ENCODE measurements at places on chromosomes 2 and 18.

DNA sequence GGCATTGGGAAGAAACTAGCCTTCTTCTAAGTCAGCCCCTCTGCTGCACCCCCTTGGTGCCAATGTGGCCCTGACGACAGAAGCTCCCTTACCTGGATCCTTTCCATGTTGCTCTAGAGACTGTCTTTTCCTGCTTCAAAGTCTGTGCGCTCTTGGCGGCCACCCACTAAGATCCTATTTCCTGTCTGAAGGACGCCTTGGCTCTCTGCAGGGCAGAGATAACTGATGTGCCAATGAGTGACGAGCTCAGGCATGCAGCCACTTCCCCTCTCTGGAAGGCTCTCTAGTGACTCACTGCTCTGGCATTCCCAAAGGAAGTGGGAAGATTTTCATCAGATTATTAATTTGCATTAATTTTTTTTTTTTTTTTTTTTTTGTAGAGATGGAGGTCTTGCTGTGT, 273.5 kb downstream of the CDH20 start:
- peaks cover 31% of the 10 kb centered on the region for H3K4me1 ChIP-seq
- peak; percentile 7 for DNase-seq
- H3K27ac ChIP-seq = peak overlapping the region; percentile 68
- peak overlapping the region; percentile 66 for H3K4me3 ChIP-seq

DNA sequence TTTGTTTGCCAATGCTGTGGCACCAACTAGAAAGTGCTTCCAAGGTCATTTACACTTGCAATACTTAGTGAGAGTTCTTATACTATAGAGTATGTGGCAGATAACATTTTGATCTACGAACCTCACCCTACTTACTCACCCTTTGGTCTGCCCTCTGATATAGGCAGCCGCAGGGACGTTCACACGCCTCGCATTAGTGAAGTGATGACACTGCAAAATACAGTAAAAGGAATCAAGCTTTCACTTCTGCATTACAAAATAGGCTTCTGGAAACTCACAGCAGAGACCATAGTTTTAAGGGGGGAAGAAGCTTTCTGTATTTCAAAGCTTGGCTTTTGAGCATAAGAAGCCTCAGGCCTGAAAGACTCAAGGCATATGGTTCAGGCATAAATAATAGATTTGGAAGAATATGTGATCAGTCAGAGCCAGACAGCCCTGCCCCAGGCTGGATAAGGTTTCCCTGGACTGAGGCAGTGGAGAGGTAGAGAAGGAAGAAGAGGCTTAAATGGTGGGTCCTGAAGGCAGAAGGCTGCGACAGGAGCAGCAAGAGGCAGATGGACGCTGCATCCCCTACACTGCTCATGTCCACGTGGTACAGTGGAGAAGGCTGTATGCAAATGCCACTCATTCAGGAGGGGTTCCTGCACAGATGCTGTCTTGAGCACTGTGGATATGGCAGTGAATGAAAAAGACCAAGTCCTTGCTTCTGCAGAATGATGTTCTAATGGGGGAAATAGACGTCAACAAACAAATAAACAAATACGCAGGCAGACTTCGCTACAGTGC, 63.1 kb downstream of the FECH start:
- H3K4me3 ChIP-seq = no peak overlapping the region
- H3K27me3 ChIP-seq = no peaks in the 10 kb centered on the region
- H3K27ac ChIP-seq = no peak overlapping the region
- H3K4me1 ChIP-seq = no peaks in the 10 kb centered on the region
- H3K36me3 ChIP-seq = no peaks in the 10 kb centered on the region
- no peak for DNase-seq

- no peak overlapping the region for H3K4me3 ChIP-seq
- no peaks in the 10 kb centered on the region for H3K27me3 ChIP-seq
- H3K27ac ChIP-seq = no peak overlapping the region
- H3K4me1 ChIP-seq = peaks cover 22% of the 10 kb centered on the region
Measured at GRCh38 chr18:62880673-62881364, 165.5 kb downstream of the PHLPP1 start.

- no peak overlapping the region for H3K4me3 ChIP-seq
- H3K36me3 ChIP-seq = no peaks in the 10 kb centered on the region
- H3K4me1 ChIP-seq = no peaks in the 10 kb centered on the region
- H3K27ac ChIP-seq = no peak overlapping the region
- DNase-seq = no peak
- H3K27me3 ChIP-seq = no peaks in the 10 kb centered on the region
Measured at GRCh38 chr2:19643117-19643518, 258.7 kb downstream of the TTC32 start.

- no peak overlapping the region for H3K4me3 ChIP-seq
- H3K4me1 ChIP-seq = peaks cover 7% of the 10 kb centered on the region
- H3K27ac ChIP-seq = no peak overlapping the region
- no peak for DNase-seq
- no peaks in the 10 kb centered on the region for H3K27me3 ChIP-seq
Measured at GRCh38 chr2:55827855-55828254, 95.7 kb downstream of the EFEMP1 start.

GRCh38 chr2:233412405-233412804, 58.1 kb downstream of the DGKD start:
- DNase-seq = no peak
- peak overlapping the region; percentile 90 for H3K27ac ChIP-seq
- H3K4me3 ChIP-seq = no peak overlapping the region
- H3K4me1 ChIP-seq = peaks cover 40% of the 10 kb centered on the region
- no peaks in the 10 kb centered on the region for H3K27me3 ChIP-seq

- H3K27me3 ChIP-seq = no peaks in the 10 kb centered on the region
- no peaks in the 10 kb centered on the region for H3K36me3 ChIP-seq
- DNase-seq = no peak
- H3K4me3 ChIP-seq = no peak overlapping the region
- H3K27ac ChIP-seq = no peak overlapping the region
Measured at GRCh38 chr2:111094691-111095090, 26.0 kb upstream of the BCL2L11 start.

DNA sequence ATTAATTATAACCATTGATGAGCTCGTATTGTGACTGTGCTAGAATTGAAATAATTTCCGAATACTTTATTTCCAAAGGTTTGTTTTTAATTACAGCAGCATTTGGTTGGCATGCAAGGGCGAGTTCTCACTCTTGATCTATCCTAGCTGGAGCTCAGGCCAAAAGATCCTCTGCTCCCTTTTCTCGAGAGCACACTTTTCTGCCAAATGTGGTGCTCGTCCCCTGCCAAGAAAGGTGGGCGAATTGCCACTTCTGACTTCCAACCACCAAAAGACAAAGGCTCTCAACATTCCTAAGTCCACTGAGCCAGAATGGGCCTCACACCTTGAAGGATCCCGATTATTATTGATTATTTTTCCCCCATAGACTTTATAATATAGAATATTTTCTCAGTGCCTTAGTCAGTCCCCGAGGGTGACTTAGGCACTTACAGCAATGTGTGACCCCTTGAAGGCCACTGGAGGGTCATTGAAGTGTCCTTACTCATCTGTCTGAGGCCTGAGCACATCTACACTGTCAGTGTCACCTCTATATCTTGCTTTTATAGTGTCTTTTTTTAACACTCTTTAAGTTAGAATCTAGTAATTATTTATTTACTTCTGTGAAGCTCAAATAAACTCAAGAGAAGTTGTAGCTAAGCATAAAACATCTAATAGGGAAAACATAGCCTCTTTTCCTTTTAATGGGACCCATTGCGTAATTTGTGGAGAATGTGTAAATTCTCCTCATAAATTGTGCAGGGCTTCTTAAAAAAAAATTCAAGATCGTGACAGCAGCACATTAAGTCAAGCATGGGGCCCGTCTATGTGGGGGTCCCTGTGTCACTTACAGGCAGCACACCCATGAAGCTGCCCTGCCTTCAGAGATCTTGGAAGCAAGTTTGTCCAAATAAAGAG, 98.3 kb downstream of the MEIS1 start:
- H3K36me3 ChIP-seq = no peaks in the 10 kb centered on the region
- peaks cover 6% of the 10 kb centered on the region for H3K4me1 ChIP-seq
- no peak overlapping the region for H3K4me3 ChIP-seq
- no peak overlapping the region for H3K27ac ChIP-seq
- no peaks in the 10 kb centered on the region for H3K27me3 ChIP-seq

DNA sequence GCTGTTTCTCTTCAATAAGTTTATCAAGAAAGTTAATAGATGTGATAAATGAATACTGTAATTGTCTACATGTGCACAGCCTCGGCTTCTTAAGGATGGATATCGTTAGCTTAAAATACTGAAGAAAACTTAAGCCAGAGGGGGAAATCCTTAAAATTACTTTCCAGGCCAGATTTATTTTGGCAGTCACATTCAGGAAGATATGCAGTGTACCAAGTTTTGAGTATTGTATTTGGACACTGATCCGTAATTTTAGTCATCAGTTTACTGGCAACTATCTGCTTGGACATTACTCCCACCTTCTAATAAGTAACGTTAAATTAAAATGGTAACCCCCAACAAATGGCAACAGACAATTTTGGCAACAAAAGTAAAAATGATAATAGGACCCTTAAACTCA, 770.0 kb upstream of the ZEB2 start:
- no peaks in the 10 kb centered on the region for H3K27me3 ChIP-seq
- DNase-seq = no peak
- H3K4me1 ChIP-seq = peaks cover 38% of the 10 kb centered on the region
- H3K4me3 ChIP-seq = no peak overlapping the region

DNA sequence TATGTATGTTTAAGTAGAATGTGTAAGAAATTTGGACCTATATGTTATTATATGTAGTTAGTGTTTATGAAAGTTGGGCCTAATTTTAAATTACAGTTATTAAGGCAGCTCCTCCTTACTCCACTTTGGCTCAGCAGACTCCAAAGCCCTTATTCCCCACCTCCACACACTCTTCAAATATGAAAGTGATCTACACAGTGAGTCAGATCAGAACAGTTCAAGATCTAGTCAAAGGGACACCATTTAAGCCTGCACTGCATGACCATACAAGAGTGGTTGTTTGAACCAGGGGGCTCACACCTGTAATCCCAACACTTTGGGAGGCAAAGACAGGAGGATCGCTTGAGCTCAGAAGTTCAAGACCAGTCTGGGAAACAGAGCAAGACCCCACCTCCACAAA, 21.2 kb upstream of the PMAIP1 start:
- DNase-seq = no peak
- no peaks in the 10 kb centered on the region for H3K4me1 ChIP-seq
- H3K4me3 ChIP-seq = no peak overlapping the region
- H3K27me3 ChIP-seq = no peaks in the 10 kb centered on the region
- no peak overlapping the region for H3K27ac ChIP-seq

DNA sequence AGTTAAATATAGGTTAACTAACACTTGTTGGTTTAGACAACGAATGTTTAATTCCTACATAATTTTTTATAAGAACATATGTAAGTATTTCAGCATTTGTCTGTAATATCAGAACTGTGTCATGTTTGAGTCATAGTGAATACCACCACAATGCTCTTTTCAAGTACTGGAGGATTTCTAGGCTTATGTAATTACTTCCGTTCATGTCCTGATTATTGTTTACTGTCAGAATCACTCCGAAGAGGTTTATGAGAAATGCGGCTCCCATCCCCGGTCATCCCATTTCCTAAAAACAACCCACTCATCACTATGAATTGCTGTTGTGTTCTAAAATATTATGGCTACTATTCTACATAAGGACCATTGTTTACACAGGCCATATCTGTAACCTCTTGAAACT, 45.1 kb downstream of the CDH19 start:
- H3K4me1 ChIP-seq = no peaks in the 10 kb centered on the region
- H3K4me3 ChIP-seq = no peak overlapping the region
- H3K36me3 ChIP-seq = no peaks in the 10 kb centered on the region
- H3K27ac ChIP-seq = no peak overlapping the region
- no peak for DNase-seq

- no peak for DNase-seq
- H3K27ac ChIP-seq = no peak overlapping the region
- no peaks in the 10 kb centered on the region for H3K27me3 ChIP-seq
- no peak overlapping the region for H3K4me3 ChIP-seq
- H3K36me3 ChIP-seq = no peaks in the 10 kb centered on the region
Measured at GRCh38 chr2:105587637-105588036, 157.1 kb upstream of the NCK2 start.

DNA sequence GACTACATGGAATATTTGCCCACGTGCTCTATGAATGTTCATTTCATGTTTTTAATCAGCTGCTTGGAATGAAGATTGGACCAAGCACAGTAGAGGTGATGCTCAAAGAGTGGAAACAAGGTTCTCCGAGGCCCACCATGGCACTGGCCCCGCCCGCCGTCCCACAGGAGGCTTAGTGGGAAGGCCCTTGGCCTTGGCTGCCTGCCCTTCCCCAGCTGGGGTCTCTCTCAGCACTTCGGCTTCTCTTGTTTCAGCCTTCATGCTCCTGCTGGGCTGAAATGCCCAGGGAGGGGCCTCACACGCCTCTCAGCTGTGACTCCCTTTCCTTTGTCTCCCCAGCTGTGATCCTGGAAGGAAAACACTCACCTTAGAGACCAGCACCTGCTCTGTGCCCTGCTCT, 833.2 kb downstream of the GALR1 start:
- no peaks in the 10 kb centered on the region for H3K4me1 ChIP-seq
- H3K36me3 ChIP-seq = no peaks in the 10 kb centered on the region
- no peak for DNase-seq
- H3K4me3 ChIP-seq = no peak overlapping the region
- H3K27ac ChIP-seq = no peak overlapping the region

DNA sequence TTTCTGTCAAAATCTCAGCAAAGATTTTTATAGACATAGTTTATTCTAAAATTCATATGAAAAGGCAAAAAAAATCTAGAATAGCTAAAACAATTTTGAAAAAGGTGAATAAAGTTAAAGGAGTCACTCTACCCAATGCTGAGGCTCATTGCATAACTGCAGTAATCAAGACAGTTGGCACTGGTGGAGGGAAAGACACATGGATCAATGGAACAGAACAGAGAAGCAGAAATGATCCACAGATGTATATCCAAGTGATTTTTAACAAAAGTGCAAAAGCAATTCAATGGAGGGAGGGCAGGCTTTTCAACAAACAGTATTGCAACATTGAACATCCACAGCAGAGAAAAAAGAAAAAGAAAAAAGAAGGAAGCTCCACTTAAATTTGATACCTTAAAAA, 162.8 kb downstream of the RBM43 start:
- H3K36me3 ChIP-seq = no peaks in the 10 kb centered on the region
- no peaks in the 10 kb centered on the region for H3K27me3 ChIP-seq
- H3K4me1 ChIP-seq = no peaks in the 10 kb centered on the region
- DNase-seq = no peak
- no peak overlapping the region for H3K27ac ChIP-seq

Measured in thoracic aorta (tissue), 2 donors.